Thoracic aorta endothelial cell (primary cell): ENCODE measurements at places on chromosomes 5 and 9. TPM values are rescaled to one million over a fixed set of nuclear protein-coding genes. Genes with fewer than 3 reads are reported as not detected.

Gene TEK
- total RNA-seq = 85.1 and 101 TPM in 2 replicates

Gene PNPLA7
- total RNA-seq = 0.22 and 0.66 TPM in 2 replicates

Gene MED27
- 22.5 and 27.2 TPM in 2 replicates for total RNA-seq

Gene OMD
- not detected in 2 replicates for total RNA-seq

Gene DOCK8
- total RNA-seq = 0.80 and 1.3 TPM in 2 replicates

Gene OGN
- total RNA-seq = under 0.01 and 0.07 TPM in 2 replicates

Gene IL4
- total RNA-seq = not detected in 2 replicates

Gene COL27A1
- 19.4 and 23.2 TPM in 2 replicates for total RNA-seq

Gene TPRN
- 6.3 and 8.7 TPM in 2 replicates for total RNA-seq

Gene SMIM33
- 0.13 TPM in 1 of 2 replicates, not detected in the other for total RNA-seq

Gene PCDHB16
- 0.07 and 0.13 TPM in 2 replicates for total RNA-seq

Gene IFNA10
- total RNA-seq = not detected in 2 replicates

Gene ADAMTS6
- total RNA-seq = 77.3 and 134 TPM in 2 replicates

Gene PRDM9
- total RNA-seq = not detected in 2 replicates

Gene MYMK
- not detected in 2 replicates for total RNA-seq

Gene TAF11L10
- total RNA-seq = not detected in 2 replicates

Gene DNAI1
- 0.07 TPM in 1 of 2 replicates, not detected in the other for total RNA-seq

Gene ZNF366
- total RNA-seq = 0.53 and 2.0 TPM in 2 replicates

Gene TRIP13
- total RNA-seq = 63.7 and 77.8 TPM in 2 replicates

Gene ISL1
- not detected in 2 replicates for total RNA-seq

Gene PCDHA11
- total RNA-seq = under 0.01 TPM in 1 of 2 replicates, not detected in the other

Gene TXNDC8
- total RNA-seq = not detected in 2 replicates

Gene KCNV2
- total RNA-seq = not detected in 2 replicates

Gene LCN15
- not detected in 2 replicates for total RNA-seq

Gene IL17B
- not detected in 2 replicates for total RNA-seq

Gene C5orf63
- 2.1 and 2.7 TPM in 2 replicates for total RNA-seq

Gene KIF20A
- 63.7 and 116 TPM in 2 replicates for total RNA-seq

Gene NIM1K
- not detected in 2 replicates for total RNA-seq

Gene NRG2
- 0.27 and 0.93 TPM in 2 replicates for total RNA-seq

Gene RANBP17
- total RNA-seq = 8.0 and 25.0 TPM in 2 replicates

Gene AGXT2
- not detected in 2 replicates for total RNA-seq

Gene LCN6
- not detected in 2 replicates for total RNA-seq

Gene MOB3B
- under 0.01 and 0.29 TPM in 2 replicates for total RNA-seq

Gene PCDHGA5
- 0.72 and 1.1 TPM in 2 replicates for total RNA-seq

Gene PFDN1
- total RNA-seq = 141 and 146 TPM in 2 replicates

Gene POLR3G
- total RNA-seq = 29.0 and 41.1 TPM in 2 replicates

Gene NR5A1
- not detected in 2 replicates for total RNA-seq

Gene PCDHA9
- under 0.01 and 0.07 TPM in 2 replicates for total RNA-seq

Gene PCDHGB4
- total RNA-seq = 5.6 and 9.7 TPM in 2 replicates

Gene PCDHA13
- not detected in 2 replicates for total RNA-seq

Gene SSBP2
- total RNA-seq = 9.6 and 10.7 TPM in 2 replicates

Gene ANKRD31
- total RNA-seq = under 0.01 and 0.07 TPM in 2 replicates

Gene ECM2
- 0.07 and 0.27 TPM in 2 replicates for total RNA-seq

Gene NDUFS6
- total RNA-seq = 39.4 and 62.9 TPM in 2 replicates

Gene SH3GL2
- 0.13 and 0.14 TPM in 2 replicates for total RNA-seq

Gene ATG10
- 6.9 and 7.6 TPM in 2 replicates for total RNA-seq

Gene MARCHF11
- total RNA-seq = not detected in 2 replicates

Gene OR1J2
- total RNA-seq = not detected in 2 replicates
